Urinary bladder (tissue), 4 donors: ENCODE measurements at places on chromosomes 4 and X. TPM values are rescaled to one million over a fixed set of nuclear protein-coding genes. Genes with fewer than 3 reads are reported as not detected.

The DMRTC1 gene
- not detected for total RNA-seq

The EREG gene
- total RNA-seq, result 0.16 TPM

The TSPAN7 gene
- 14.1 TPM for total RNA-seq

DNA sequence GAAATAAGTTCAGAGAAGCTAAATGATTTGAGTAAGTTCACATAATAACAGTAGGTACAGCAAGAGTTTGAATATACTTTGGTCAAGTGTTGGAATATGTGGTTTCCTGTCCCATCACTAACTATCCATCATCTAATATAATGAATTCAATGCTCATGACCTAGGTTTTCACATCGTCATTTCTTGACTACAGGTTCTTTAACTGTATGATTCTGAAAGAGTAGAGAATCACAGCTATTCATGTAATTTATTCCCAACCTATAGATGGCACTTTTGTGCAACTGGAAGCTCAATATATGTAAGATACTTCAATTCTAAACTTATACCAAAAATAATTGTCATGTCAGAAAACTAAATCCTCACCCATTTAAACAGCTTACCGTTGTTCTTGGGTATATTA, 53.1 kb downstream of the TIGD2 start:
- no peak for DNase-seq

GRCh38 chrX:1480082-1480785, 27.5 kb upstream of the ASMTL start:
- no peak for DNase-seq

The HMX1 gene
- 0.26 TPM for total RNA-seq

- no peak for DNase-seq
Measured at GRCh38 chr4:121484633-121485032, 103.8 kb upstream of the QRFPR start.

GRCh38 chr4:152594978-152595925, 59.4 kb upstream of the FBXW7 start:
- DNase-seq, result no peak

DNA sequence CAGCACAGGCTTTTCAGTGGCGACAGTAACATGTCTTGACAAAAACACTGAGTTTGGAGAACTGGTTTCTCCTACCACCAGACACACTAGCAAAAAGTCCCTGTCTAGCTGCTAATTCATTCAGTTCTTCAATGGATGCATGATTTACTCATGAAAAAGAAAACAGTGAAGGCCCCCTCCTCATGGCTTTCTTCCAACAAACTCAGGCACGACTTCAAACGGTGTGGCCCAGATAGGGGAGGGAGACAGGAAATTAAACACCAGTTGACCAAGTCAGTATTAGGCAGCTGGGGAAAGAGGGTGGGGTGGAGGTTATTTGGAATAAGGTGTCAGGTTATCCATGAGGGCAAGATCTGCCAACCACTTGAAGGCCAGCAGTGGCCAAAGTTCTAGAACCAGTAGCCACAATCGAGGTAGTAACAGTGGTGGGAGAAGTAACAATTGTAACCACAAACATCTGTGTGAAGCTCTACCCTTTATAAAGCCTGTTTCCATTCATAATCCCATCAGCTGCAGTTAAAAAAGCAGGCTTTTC, 60.2 kb downstream of the SEPSECS start:
- DNase-seq, result no peak

DNA sequence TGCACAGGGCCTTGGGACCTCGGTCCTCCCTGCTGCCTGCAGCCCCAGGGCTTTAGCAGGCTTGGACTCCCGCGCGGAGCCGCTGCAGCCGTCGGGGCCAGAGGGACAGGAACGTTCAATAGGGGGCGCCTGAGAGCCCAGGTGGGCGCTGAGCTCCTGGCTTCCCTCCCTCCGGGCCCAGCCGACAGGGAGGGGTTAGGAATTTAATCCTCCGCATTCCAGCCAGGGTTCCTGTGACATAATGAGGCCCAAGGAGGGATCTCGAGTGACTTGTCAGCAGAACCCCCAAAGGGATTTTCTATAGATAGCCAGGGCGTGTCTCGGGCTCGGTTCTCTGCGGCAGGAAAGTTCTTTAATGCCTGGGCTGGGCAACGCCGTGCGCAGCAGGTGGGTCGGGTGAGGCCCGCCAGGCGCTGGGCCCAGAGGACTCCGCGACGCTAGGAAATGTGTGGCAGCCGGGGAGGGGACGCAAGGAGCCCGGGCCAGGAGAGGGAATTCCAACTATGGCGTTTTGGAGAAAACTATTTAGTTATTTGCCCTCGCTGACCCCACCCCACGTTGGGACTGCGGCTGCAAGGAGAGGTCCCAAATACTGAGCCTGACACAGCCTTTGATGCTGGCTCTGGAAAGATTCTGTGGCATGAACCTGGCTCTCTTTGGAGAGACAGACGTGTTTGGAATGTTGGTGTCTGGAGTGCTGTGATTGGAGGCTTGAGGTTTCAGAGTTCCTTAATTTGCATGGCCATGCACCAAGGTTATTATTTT, 285.2 kb upstream of the GATB start:
- DNase-seq, result no peak

- no peak for DNase-seq
Measured at GRCh38 chrX:154490021-154490413, 412 bp downstream of the SLC10A3 start.

The FRMD7 gene
- 0.48 TPM for total RNA-seq

The DAPP1 gene
- 19.6 TPM for total RNA-seq

The C4orf50 gene
- 0.32 TPM for total RNA-seq

The TMEM47 gene
- total RNA-seq, result 54.1 TPM

The CBR4 gene
- 41.2 TPM for total RNA-seq

The GABRE gene
- total RNA-seq, result 81.1 TPM

The CXorf49 gene
- total RNA-seq, result not detected

- no peak for DNase-seq
Measured at GRCh38 chr4:170242471-170242870, 152.7 kb upstream of the AADAT start.

DNA sequence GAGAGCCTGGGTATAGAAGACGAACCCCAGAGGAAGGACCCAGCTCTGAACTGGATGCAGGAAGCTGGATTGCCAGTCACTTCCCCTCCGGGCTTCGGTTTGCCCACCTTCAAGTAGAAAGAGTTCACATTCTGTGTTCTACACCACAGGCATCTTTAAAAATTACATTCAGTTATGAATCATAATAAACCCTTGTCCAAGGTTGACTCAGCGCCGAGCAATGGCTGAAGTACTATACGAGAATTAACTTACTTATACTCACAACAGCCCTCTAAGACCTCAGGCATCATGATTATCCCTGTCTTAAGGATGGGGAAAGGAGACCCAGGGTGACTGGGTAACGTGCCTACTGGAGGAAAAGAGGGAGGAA, 72.5 kb downstream of the EVC2 start:
- DNase-seq, result no peak

DNA sequence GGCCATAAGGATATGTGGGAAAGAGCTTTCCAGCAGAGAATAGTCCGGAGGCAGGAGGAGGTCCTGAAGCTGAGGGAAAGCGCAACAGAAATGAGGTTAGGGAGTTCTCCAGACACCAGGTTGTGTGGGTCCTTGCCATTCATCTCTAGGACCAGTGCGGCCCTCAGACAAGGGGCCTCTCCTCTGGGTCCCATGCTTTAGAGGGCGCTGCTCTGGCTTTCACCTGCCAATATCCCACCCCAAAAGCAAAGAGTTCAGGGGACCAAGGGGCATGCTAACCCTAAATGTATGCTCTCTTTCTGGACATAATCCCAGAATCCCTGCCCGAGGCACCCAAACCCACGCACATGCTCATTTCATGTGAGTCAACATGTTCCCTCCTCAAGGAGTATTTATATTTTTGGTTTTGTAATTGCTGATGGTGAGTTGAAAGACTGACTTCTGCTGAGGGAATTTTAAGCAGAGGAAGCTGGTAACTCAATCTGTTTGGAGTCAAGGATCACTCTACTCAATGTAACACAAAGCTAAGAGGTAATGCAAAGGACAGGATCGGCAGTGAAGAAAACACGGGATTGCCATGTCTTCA, 14.8 kb downstream of the RPL34 start:
- no peak for DNase-seq

GRCh38 chr4:84573385-84574068, 9.4 kb upstream of the CDS1 start:
- no peak for DNase-seq

DNA sequence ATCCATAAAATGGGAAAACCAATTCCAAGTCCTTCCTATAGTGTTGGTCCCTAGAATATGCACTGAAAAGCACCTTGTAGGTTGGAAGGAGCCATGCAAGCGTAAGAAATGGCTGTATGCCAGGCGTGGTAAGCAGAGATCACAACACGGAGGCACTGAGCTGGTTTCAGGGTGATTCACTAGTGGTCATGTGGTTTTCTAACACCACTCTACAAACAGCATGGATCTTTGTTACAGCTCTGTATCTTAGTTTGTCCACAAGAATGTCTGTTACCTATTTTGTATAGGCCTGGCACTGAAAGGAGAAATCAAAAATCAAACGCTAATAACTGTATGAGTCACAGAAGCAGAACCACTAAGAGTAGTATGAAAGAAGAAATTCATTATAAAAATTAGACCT, 71.9 kb downstream of the MAGEB17 start:
- no peak for DNase-seq

The TGIF2LX gene
- not detected for total RNA-seq

The SSX3 gene
- total RNA-seq, result not detected

The PCDH7 gene
- 121 TPM for total RNA-seq

The SMR3B gene
- total RNA-seq, result not detected

The NDNF gene
- total RNA-seq, result 24.5 TPM

The SUPT20HL2 gene
- not detected for total RNA-seq

The OCRL gene
- 23.4 TPM for total RNA-seq

DNA sequence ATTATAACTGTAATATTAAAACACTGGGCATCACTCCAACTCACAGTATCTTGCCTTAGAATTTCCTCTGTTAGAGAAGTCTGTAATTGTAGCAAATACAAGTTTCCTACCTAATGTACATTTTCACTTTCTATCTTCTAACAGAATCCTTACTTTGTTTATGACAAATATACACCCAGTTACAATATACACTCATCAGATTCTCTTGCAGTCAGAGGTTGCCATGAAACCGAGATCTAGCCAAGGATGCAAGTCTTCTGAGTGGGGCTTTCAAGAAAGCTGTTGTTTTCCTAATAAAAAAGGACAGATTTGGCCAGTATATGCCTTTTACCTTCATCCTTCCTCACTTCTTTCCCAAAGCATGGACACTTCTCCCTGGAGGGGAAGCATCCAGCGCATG, 228.9 kb downstream of the SCFD2 start:
- DNase-seq, result no peak

GRCh38 chrX:14899607-14900006, 26.4 kb downstream of the MOSPD2 start:
- no peak for DNase-seq

GRCh38 chr4:6917461-6918271, 8.0 kb downstream of the TBC1D14 start:
- DNase-seq, result peak; percentile 69

DNA sequence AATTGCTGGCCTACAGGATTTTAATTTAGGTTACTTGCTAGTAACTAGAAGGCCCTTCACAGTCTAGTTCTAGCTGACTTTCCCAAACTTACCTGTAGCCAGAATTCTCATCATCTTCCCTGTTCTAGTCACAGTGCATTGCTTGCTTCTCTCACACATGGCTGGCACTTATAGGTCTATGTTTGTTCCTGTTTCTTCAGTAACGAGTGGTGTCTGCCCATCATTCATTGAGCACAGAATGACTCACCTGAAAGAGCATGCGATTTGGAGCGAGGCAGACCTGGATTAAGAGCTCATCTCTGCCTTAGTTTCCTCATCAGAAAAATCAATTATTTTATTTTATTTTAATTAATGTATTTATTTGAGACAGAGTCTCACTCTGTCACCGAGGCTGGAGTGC, 201.7 kb upstream of the ANK2 start:
- DNase-seq, result no peak

The H2BW1 gene
- not detected for total RNA-seq

GRCh38 chr4:128424527-128425497, 137.2 kb upstream of the PGRMC2 start:
- DNase-seq, result no peak

DNA sequence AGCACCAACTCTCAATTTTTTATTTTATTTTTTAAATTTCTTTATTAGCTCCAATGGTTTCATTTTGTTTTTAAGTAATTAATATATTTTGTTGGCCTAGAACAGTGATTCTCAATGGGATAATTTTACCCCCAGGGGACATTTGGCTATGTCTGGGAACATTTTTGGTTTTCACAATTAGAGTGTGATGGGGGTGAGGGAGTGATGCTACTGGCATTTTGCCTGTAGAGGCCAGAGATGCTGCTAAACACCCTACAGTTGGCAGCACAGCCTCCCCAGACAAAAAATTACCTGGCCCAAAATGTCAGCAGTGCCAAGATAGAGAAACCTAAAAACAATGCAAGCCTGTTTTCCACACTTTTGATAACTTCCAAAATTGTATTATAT, 64.6 kb downstream of the HHIP start:
- no peak for DNase-seq

The ANOS1 gene
- total RNA-seq, result 20.2 TPM

- no peak for DNase-seq
Measured at GRCh38 chrX:17521871-17522693, 147.1 kb downstream of the NHS start.

The TBC1D9 gene
- total RNA-seq, result 68.0 TPM

- no peak for DNase-seq
Measured at GRCh38 chrX:150429594-150429993, 66.5 kb downstream of the MAMLD1 start.

GRCh38 chr4:18391354-18391728, 369.8 kb upstream of the LCORL start:
- no peak for DNase-seq

DNA sequence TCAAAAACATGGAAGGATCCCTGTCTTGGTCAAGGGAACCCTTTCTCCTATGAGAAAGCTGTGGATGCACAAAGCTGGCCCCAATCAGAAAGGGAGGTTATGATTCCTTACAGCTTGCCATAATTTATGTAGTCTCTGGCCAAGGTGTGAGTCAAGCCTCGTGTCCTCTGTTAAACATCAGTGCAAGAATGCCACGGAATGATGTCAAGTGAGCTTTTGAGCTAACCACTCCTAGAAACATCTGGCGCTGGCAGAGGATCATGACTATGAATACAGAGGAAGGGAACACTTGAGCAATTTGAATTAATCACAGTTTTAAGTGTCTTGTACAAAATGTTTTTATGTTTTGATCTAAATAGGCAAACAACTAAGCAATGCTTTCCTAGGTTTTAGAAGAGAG, 51.5 kb upstream of the RAP2C start:
- DNase-seq, result peak; percentile 1

- DNase-seq, result no peak
Measured at GRCh38 chr4:3767570-3768288, 1.5 kb downstream of the ADRA2C start.
